Activated T-helper 2 cell treated with anti-CD3 and anti-CD28 coated beads, Interferon-gamma antibody, Interleukin-2, Interleukin-4, amounts not matched to agents 10 μg/mL and 5 μg/mL and 100 μg/mL, durations not matched to agents 14 hours and 24 hours and 36 hours (primary cell): ENCODE measurements at places on chromosomes 1 and 21. TPM values are rescaled to one million over a fixed set of nuclear protein-coding genes. Genes with fewer than 3 reads are reported as not detected.

- no peak for DNase-seq
Measured at GRCh38 chr1:156406251-156406650, 37.2 kb downstream of the RHBG start.

DNA sequence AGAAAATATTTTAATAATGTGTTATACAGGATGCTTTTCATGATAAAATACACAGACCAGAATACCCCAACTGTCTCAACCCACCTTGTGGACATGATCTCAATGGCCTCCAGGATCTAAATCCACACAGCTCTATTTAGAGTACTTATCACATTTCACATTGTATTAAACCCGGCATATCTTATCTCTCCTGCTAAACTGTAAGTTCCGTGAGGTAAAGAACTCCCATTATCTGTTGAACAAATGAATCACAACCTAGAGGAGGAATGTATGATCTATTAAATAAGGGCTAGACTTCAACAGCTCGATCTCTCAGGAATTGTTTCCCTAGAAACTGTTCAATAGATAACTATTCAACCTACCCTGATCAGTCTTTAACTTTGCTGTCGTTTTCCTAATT, 6.9 kb downstream of the ETV3 start:
- no peak for DNase-seq

DNA sequence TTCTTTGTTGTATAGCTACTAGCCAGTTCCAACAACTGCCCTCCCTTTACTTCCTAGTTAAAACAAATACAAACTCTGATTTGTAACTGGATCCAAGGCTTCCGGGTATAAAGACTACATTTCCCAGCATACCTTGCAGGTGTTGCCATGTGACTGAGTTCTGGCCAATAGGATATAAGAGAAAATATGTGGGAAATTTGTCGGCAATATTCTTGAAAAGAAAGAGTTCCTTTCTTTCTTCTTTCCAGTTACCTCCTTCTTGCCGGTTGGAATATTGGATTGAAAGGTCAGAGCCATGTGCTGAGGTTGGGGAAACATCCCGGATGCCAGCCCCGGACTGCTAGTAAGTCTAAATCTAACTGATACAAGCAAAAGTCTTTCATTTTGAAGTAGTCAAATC, 23.0 kb upstream of the ZBTB40 start:
- DNase-seq: peak; percentile 18

DNA sequence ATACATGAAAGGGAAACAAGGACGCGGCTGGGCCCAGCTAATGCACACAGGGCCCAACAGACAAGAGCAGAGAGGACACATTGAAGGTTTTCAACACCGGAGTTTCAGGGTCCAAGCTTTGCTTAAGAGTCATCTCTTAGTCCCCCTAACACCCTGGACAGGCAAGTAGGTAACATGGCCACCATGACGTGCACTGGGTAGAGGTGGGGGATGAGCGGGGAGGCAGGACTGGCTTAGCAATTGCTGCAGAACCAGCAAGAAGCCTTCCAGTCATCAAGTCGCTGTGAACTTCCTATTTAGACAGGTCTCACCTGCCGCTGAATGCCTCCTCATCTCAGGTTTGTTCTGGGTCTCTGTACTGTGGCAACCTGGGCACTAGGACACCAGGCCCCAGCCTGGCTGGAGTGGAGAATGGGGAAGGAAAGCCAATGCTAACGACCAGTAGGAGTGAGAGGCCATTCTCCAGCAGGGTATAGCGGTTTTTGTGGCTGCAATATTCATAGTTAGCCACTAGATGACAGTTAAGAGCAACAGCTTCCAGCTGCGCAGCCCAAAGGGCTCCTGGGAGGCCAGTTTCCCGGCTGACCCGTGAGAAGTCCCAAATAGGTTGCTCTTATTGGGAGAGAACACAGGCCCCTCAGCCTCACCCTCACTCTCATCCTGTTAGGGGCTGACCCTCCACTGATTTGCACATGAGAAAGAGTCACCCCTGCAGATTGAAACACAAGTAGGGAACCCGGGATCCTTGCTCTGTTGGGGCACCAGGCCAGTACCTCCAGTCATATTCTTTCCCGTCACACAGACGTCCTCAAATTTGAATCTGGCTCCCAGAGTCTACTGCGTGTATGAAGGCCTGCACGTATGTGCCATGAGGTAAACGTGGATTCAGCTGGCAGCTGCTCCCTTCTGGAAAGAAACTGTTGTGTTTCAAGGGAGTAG, 6.0 kb upstream of the PIGC start:
- peak; percentile 29 for DNase-seq

GRCh38 chr1:37281354-37281753, 193.0 kb upstream of the ZC3H12A start:
- DNase-seq: no peak

DNA sequence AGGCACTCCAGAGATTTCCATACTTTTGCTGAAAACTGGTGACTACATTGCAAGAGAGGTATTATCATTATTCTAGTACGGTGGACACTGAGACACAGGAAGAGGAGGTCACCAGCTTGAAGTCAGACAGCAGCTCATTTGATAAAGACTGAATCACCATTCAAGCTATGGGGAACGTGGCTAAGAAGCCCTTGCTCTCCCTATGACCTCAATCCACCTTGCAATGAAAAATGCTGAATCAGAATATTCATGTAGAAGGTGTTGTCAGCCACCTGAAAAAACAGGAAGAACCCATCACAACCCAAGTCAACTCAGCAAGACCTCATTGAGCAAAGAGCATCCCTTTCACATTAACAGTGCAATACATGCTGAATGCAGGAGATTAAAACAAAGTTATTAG, 59.0 kb upstream of the FGGY start:
- DNase-seq: no peak

GRCh38 chr1:88800382-88801051, 90.8 kb downstream of the GTF2B start:
- no peak for DNase-seq

MSH4 gene
- total RNA-seq: 0.60 and 0.62 TPM in 2 replicates

- DNase-seq: no peak
Measured at GRCh38 chr1:17672226-17672625, 82.9 kb upstream of the ACTL8 start.

DNA sequence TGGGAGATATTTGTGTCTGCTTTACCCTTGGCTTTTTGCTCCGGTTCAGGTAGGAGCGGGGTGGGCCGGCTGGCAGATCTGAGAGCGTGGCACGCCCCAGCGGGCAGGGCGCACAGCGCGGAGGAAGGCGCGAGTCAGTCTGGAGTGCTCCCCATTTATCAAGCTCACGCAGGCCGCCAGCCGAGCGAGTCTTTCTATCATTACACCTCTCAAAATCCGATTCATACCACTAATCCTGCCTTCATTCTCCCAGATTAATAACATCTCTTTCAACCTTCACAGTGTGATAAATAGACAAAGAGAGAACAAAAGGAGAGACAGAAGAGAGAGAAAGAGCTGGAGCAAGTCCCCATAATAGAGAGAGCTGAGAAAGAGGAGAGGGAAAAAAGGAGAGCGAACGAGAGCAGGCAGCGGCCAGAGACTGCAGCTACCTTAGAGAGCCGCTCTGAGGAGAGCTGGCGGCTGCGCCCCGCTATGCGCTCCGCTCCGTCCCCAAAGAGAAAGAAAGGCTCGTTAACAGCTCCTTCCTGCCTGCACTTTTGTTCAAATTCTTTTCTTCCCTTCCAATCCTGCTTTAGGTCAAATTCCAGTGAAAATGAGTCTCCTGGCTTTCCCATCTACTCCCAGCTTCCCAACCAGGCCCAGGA, 48.0 kb downstream of the DMAP1 start:
- no peak for DNase-seq

PROX1 gene
- total RNA-seq: not detected in 2 replicates

GRCh38 chr1:221862971-221863370, 121.1 kb upstream of the DUSP10 start:
- no peak for DNase-seq

CHIA gene
- not detected in 2 replicates for total RNA-seq

- DNase-seq: no peak
Measured at GRCh38 chr1:20237646-20238045, 51.3 kb upstream of the PLA2G2C start.

LCE1D gene
- not detected in 2 replicates for total RNA-seq

DNA sequence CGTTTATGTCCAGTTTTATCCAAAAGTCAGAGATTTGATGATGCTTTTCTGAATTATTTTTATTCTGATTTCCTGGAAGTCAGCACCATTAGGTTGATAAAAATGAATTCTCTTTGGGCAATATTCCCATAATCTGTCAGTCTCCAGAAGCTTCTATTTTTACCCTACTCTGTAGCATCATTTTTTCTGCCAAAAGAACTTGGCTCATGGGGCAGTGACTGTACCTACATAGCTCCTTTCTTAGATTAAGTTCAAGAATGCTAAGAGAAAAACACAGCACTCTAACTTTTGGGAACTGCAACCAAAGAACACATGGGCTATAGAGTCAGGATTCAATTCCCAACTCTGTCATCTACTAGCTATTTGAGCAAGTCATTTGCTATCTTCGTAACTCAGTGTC, 152.9 kb downstream of the BARHL2 start:
- DNase-seq: no peak

GRCh38 chr1:153292740-153293479, 19.8 kb downstream of the PGLYRP3 start:
- no peak for DNase-seq

GRCh38 chr1:151713044-151713443, 3.6 kb downstream of the CELF3 start:
- no peak for DNase-seq

GCSAML gene
- 0.43 and 0.48 TPM in 2 replicates for total RNA-seq

DNA sequence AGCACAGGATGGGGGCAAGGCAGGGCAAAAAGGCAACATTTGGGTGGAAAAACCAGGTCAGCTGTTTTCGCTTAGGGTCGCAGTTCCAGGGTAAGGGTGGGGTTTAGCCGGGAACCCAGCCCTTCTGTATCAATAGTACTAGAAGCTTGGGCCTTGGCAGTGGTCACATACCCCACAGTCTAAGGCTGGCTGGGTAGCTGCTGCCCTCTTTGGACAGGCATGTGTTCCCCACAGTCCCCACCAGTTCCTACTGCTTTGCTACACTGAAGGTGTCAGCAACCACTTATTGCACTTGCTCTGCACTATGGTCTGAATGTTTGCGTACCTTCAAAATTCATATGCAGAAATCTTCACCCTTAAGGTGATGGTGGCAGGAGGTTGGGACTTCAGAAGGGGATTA, 349.8 kb downstream of the LTN1 start:
- no peak for DNase-seq

TLR5 gene
- total RNA-seq: 0.34 and 0.41 TPM in 2 replicates

DNA sequence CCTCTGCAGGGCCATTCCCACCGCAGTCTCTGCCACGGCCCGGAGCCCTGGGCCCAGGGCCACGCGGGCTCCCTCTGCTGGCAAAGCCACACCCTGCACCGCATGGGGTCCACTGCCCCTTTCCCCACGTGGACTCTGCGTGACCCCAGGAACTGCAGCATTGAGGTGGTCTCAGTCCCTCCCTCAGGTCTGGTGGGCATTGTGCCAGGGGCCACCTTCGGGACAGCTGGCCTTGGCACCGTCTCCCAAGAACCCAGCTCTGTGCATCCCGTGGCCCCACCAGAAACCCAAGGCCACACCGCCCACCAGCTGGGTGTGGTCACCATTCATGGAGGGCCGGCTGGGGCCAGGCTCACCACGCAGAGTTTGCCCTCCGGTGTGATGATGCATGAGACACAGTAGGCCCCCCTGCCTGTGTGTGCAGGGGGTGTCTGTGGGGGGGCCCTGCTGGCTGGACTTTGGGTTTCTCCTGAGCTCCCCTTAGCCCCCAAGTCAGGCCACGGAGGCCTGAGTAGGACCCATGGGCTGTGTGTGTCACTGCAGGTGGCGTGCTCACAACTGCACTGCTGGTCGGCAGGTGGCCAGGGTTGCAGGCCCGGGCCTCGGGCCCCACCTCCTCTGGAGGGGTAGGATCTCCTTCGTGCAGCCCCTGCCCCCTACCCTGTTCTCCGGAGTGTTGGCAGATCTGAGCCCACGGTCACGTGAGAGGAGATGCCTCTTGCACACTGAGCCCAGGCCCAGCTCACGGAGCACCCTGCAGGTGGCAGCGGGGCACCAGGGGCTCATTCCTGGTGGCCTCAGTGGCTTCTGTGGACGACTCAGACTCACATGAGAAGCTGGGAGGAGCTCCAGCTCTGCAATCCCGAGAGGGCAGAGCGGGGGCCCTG, 5.8 kb downstream of the VWA1 start:
- no peak for DNase-seq

GRCh38 chr1:151277249-151277648, 4.8 kb upstream of the ZNF687 start:
- DNase-seq: no peak
